Right ventricle myocardium inferior (tissue), 1 donor: ENCODE measurements at places on chromosomes 11 and 22. TPM values are rescaled to one million over a fixed set of nuclear protein-coding genes. Genes with fewer than 3 reads are reported as not detected.

Gene TBX10
- 0.41 TPM for total RNA-seq

Gene MAJIN
- not detected for total RNA-seq

Gene TUBGCP6
- 17.5 TPM for total RNA-seq

Gene KRTAP5-10
- total RNA-seq: not detected

Gene WNT11
- 18.2 TPM for total RNA-seq

Gene GLB1L3
- not detected for total RNA-seq

Gene GSTT2B
- 4.6 TPM for total RNA-seq

Gene OR2AG1
- total RNA-seq: not detected

Gene CEND1
- total RNA-seq: not detected

Gene DDIAS
- 0.95 TPM for total RNA-seq

Gene PGA5
- 0.95 TPM for total RNA-seq

Gene APOL1
- total RNA-seq: 22.1 TPM

Gene MRGPRX4
- not detected for total RNA-seq

Gene MTNR1B
- not detected for total RNA-seq

Gene CCDC188
- total RNA-seq: 0.32 TPM

Gene DEPDC5
- total RNA-seq: 10.9 TPM

Gene ALDH3B2
- total RNA-seq: not detected

Gene MS4A1
- total RNA-seq: not detected

Gene ART5
- 2.5 TPM for total RNA-seq

Gene SCUBE1
- 0.89 TPM for total RNA-seq

Gene MUC5AC
- not detected for total RNA-seq

Gene SULT4A1
- 0.14 TPM for total RNA-seq

Gene TPH1
- not detected for total RNA-seq

Gene OR4X1
- total RNA-seq: not detected

Gene INPP5J
- total RNA-seq: 16.6 TPM
